ENCODE measurements at places on chromosomes 5 and 9.

DNA sequence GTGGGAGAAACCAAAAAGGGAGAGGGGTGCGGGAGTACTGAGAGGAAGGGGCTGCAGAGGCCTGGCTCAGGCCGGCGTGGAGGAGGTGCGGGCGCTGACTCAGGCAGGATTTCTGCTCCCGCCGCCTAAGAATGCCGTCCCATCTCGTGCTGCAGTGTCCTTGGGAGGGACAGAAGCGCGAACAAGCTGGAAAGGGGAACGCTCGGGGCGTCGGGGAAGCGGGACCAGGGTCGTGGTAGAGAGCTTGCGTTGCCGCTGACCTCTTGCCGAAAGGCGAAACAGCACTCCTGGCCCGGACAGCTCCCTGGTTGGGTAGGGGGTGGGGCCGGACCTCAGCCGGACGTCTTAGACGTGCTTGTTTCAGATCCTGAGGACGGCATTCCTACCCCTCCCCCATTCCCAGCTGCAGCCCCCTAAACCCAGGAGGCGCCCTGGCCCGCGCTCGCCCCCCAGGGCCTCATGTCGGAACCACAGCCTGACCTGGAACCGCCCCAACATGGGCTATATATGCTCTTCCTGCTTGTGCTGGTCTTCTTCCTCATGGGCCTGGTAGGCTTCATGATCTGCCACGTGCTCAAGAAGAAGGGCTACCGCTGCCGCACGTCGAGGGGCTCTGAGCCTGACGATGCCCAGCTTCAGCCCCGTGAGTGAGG is 1.1 kb downstream of the RELL2 start:
- DNase-seq, result no peak

DNA sequence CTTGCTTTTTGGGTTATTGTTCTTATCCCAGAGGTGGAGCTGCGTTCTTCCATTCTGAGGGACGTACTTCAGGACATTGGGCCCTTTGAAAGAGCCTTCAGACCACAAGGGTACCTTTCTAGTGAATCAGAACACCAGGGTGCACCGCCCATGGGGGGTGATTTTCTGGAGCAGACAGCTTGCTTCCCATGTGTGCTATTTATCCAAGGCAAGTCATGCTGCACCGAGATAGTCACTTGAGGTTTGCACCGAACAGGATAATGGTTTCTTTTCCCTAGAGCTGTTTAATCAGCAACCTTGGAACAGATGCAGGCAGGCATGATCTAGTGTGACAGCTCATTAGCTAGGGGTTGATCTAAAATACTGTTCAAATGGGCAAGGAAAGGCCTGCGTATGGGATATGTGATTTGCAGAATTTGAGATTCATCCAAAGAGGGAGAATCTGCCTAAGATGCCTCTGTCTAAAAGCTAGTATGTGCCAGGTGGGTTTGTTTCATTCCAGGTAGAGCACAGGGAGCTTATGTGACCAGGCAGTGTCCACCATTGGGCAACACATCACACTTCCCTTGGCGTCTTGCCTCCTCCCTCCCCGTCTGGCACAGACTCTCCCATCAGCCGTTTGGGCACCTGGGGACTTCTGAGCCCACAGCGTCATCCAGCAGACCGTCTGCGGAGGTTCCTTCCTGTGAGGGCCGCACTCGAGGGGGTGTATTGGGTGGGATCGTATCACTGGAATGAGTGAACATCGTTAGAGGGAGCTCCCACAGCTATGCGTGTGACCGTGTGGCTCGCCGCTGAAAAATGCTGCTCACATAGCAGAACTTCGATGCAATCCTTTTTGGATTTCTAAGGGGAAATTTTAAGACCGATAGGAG is 23.0 kb downstream of the ABL1 start:
- no peak for DNase-seq

GRCh38 chr5:14009575-14009974 is 65.1 kb upstream of the DNAH5 start:
- DNase-seq, result peak; percentile 97

- no peak for DNase-seq
These were observed 2.6 kb downstream of the TOR2A start for GRCh38 chr9:127732444-127732843.

GRCh38 chr5:165325221-165325620 is 1819.8 kb downstream of the MAT2B start:
- DNase-seq, result no peak

- no peak for DNase-seq
These were observed 947.2 kb upstream of the ARRDC3 start for GRCh38 chr5:92330365-92330764.

DNA sequence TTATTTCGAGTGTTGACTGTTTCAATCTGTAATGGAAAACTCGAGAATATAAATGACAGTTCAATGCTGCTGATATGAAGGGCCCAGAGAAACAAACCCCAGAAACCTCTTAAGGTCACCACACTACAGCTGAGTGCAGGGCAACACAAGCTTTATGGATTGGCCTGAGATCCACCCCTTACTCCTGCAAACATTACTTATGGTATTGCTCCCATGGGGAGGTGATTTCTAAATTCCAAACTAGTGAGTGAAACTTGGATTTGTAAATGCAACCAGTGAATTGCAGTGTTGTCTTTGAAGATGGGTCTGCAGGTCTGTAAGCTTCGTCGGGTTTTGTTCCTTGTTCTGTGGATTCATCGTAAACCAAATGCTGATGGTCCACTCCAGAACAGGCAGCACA is 85.4 kb downstream of the NTRK2 start:
- no peak for DNase-seq

- no peak for DNase-seq
These were observed 36.2 kb downstream of the SNX18 start for GRCh38 chr5:54553659-54554207.

DNA sequence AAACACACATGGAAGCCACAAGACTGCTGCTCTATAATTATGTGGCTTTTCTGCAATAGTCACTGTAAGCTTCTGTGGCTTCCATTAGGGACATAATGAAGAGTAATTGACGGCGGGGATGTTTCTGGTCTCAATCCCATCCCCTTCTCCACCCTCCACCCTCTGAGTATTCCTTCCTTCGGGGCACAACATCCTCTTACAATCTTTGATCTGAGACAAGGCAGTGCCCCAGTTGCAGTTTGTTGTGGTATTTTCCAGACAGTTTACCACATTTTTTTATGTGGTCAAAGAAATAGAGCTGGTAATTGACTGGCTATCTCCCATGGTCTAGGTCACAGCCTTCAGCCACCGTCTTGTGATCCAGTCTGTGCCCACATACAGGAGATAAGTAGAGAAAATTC is 277.7 kb downstream of the NR2F1-AS1 start:
- DNase-seq, result no peak

DNA sequence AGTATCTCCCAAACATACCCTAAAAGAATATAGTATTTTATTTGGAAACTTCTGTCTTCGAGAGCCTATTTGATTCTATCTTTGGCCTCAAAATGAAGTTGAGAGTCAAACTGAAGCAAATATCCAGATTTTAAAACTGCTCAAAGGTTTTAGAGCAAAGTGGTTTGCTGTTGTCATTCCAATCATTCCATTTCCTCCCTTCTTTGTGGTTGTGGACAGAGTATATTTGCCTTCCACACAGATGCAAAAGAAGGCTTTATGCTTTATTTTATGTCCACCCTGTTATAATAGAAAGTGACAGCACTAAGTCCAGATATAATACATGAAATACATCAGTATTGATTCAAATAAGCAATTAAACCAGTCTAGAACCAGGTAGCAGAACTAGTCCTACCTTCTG is 12.4 kb downstream of the GZMK start:
- no peak for DNase-seq

DNA sequence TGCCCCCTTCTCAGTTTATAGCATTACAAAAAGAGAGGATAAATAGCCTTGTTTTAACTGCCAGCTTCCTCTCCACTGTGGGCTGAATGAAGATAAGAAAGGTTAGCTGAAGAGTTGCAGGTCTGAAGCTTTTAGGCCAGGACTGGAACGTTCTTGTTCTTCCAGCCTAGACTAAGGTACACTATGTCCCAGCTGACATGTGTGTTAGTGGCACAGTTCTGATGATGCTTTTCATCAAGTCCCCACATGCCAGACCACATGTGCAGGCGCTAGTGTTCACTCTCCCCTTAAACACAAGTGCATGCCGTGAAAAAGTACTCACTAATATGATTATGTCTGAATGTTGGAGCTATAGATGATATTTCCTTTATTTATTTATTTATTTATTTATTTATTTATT is 40.7 kb downstream of the STXBP1 start:
- no peak for DNase-seq

- DNase-seq, result no peak
These were observed 737.4 kb upstream of the GRAMD2B start for GRCh38 chr5:125685771-125686170.

DNA sequence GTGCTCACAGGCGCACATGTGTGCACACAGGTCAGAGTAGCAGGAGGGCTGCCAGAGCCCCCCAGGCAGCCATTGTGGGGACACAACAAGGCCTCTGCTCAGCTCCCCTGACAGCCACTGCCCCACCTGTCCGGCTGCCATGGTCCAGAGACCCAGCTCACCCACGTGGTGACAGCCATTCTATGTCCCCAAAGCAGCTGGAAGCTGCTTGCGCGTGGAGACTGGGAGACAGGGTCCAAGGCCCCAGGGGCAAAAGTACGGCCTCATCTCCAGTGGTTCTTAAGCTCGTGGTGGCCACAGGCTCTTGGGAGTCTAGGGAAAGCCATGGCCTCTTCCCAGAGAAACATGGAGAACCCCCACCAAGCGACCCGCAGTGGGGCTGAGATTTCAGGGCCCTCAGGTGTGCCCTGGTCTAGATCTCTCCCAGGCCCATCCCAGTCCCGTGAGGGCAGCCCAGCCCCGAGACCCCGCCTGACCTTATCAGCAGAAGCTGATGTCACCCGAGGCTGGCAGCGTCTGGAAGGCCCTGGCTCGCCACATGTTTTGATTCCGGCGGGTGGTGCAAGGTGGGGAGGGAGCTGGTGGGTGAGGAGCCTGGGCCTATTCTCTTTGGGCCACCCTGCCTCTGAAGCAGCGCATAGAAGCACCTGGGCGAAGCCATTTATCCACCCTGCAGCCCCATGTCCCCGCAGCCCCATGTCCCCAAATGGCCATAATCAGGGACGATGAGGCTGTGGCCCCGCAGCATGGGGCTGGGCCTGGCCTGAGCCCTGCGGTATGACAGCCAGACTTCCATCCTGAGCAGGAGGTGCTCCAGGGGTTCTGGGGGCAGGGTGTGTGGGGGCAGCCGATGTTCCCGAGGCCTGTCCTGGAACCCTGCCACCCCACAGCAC is 31.7 kb downstream of the GLT6D1 start:
- no peak for DNase-seq

DNA sequence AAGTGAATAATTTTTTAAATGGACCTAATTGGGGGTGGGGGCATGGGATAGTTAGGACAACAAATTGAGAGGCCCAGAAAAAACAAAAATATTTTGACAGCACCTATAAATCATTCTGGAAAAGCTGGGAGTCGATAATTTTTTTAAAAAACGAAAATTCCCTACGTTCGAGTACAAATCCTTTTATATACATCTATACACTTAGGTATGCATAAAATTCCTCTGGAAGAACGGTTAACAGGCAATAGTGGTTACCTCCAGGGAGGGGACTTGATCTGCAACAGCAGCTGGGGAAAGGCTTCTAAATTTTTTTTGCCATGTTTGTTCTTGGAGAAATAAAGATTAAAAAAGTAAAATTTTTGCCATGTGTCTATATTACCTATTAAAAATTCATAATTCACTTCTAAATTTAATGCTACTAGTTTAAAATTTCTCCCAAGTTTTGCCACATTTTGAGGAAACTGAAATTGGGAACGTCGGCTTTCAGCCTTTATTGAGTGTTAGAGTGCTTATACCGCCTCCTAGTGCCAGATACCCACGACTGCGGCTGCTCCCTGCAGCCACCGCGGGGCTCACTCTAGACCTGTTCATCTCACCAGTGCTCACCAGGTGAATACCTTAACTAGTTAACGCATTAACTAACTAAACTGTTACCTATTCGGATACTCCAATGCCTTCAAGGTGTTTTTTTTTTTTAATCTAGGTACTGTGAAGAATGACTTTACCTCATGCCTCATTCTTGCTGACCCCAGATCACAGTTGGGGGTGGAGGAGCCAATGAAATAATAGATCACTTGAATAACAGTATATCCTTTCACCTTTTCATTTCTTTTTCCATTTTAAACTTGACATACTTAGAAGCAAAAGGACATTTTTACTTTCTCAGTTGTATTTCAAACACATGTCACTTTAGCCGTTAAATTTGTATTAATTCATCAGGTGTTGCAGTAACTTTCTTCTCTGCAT is 1.8 kb upstream of the BHMT start:
- DNase-seq, result no peak

DNA sequence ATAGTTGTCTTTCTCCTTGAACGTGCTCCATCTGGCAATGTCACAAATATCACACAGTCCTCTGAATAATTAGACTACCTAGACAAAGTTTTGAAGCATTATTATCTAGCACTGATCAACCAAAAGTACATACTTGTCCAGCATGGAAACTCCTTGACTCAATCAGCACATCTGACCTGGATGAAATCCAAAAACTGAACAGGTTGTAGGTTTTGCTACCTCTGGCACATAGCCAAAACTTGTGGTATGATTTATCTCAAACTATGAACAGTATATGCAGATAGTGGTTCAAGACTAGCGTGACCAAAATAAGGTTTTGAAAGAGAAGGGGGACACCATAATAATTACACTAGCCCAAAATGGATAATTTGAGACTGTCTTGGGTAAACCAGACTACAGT is 158.1 kb downstream of the ARRDC3 start:
- DNase-seq, result peak; percentile 4

- DNase-seq, result no peak
These were observed 15.7 kb downstream of the RGS3 start for GRCh38 chr9:113479174-113479621.

DNA sequence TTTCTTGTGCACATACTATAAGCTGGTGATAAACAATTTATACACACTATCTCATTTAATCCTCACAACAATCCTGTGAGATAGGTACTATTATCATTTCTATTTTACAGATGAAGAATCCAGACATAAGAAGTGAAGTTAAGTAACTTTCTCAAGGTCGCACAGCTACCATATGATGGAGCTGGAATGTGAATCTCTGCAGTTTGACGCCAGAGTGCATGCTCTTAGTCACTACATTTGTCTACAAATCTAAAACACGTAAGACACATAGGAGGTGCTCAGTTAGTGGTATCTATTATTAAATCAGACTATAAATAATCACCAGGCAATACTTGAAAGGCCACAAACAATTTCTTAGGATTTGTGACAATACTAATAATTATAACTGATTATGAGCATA is 45.0 kb upstream of the CDKN2B start:
- no peak for DNase-seq

- DNase-seq, result peak; percentile 19
These were observed 1.4 kb downstream of the GNAQ start for GRCh38 chr9:78030296-78030552.

- DNase-seq, result no peak
These were observed 87.4 kb downstream of the PSD2 start for GRCh38 chr5:139882961-139883539.

- DNase-seq, result no peak
These were observed 22.8 kb upstream of the FUBP3 start for GRCh38 chr9:130556396-130557076.

GRCh38 chr9:74977287-74977686 is 24.6 kb upstream of the C9orf40 start:
- no peak for DNase-seq

GRCh38 chr5:63573380-63573779 is 388.9 kb downstream of the HTR1A start:
- DNase-seq, result peak; percentile 31

All from NCI-H510A treated with DMSO at 0.1 percent for 48 hours (cell line).